Renal cortical epithelial cell (primary cell): ENCODE measurements at places on chromosomes 4 and X.

- no peak for DNase-seq
Measured at GRCh38 chr4:168118116-168118655, 25.8 kb downstream of the ANXA10 start.

DNA sequence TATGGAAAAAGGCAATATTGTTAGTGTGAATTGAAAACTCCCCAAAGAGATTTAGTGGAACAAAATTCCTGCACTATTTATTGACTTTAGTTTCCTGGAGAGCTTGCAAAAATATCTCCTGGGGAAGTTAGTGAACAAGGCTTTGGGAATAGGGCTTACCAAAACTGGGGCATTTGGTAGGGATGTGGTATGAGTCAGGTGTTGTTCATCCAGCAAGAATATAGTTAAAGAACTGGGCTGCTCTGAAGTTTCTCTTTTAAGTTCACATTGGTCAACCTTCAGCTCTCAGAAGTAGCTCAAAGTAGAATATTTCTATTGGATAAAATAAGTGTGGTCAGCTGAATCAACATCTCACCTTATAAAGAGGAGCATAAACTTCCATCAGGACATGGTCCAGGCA lies 185.0 kb downstream of the CPE start:
- peak; percentile 77 for DNase-seq

DNA sequence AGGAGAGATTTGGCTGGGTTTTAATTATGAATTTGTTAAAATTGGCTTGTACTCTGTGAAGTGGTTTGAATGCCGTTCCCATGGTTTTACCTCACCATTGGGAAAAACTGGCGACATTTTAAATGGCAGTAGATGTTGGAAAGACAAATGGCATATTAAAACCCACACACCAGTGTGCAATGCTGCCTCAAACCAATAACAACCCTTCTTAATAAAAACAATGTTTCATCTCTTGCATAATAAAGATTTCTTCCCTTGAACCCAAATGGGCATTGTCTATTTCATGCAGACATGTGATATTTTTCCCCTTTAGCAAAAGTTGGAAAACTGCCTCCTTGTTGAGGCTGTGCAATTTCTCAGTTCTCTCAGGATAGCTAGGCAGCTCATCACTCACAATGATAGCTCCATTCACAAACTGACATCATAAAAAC lies 33.7 kb downstream of the GABRB1 start:
- DNase-seq = no peak

DNA sequence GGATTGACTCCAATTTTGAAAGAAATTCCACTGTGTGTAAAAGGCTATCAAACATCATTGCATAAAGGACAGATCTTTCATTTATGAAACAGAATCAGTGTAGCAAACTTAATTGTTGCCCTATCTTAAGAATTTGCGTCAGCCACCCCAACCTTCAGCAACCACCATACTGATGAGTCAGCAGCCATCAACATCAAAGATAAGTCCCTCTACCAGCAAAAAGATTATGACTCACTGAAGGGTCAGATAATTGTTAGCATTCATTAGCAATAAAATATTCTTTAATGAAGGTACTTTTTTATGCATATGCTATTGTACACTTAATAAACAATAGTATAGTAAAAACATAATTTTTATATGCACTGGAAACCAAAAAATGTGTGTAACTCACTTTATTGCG lies 15.8 kb upstream of the GRSF1 start:
- no peak for DNase-seq

GRCh38 chrX:150846130-150846529 lies 52.3 kb downstream of the CD99L2 start:
- DNase-seq = no peak

GRCh38 chr4:108013327-108013726 lies 23.6 kb downstream of the HADH start:
- DNase-seq = no peak

DNA sequence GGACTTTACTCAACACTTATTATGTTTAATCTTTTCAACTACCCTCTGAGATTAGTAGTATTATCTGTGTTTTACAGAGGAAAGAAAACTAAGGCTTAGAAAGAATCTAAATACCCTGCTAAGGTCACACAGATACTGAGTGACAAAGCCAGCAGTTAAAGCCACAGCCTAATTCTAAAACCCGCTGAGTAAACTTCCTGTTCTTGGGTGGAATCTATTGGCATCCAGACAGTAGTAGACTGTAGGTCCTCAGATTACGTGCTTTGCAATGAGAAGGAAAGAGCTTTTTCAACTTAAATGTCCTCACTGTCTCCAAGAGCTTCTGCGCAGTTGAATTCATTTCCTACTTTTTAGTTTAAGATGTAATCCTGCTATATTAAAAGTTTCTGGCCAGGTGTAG lies 126.0 kb downstream of the TENM3 start:
- no peak for DNase-seq

DNA sequence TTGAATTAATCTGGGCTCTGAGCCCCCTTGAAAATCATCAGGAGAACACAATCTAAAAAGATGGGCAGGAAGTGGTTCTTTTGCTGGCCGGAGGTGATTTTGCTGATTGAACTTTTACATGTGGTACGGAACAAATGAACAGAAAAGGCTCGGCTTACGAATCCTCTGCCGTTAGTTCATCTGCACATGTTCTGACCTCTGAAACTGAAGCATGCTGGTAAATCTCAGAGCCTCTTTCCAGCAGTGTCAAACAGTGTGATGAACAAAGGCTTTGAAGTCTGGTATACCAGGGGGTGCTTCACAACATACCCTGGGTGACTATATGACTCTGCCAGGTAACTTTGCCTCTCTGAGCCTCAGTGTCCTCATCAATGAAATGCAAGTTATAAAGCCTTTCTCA lies 194.2 kb upstream of the C1QTNF7 start:
- DNase-seq = no peak

DNA sequence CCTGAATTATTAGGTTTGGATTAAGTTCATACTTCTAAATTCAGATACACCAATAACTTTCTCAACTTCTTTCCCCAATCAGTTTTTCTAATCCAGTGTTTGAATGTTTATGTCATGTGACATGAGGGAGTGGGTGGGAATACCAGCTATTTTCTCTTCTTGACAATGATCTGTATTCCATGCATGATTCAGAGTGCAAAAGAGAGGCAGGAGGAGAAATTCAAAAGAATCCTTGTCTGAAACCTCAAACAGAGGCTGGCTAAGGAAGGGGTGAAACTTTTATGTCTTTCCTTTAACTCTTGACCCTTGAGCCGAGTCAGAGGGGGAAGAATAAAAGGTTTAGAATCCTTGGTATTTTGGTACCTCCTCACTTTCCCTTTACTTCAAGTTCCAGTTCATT lies 544.7 kb downstream of the SPRY1 start:
- DNase-seq = peak; percentile 49

- no peak for DNase-seq
Measured at GRCh38 chrX:38669428-38669827, 108.1 kb downstream of the TSPAN7 start.

GRCh38 chr4:99028187-99028586 lies 32.7 kb downstream of the METAP1 start:
- peak; percentile 83 for DNase-seq

- DNase-seq = peak; percentile 27
Measured at GRCh38 chr4:105965183-105965800, 70.0 kb downstream of the NPNT start.

DNA sequence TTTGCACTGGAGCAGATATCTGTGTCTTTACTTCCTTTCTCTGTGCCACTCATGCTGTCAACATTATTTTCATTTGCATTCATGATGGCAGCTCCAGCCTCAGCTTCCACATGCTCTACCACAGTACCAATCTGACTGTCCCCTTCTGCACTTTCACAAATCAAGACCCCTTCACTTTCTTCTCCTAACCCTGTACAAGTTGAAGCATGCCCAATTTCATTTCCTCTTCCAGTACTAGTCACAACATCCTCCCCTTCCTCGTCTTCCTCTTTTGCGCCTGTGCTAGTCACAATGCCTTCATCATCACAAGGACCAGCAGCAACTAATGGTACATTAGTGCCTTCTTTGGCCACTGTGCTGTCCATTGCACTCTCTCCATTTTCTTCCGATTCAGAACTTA lies 26.5 kb downstream of the BOD1L1 start:
- no peak for DNase-seq

GRCh38 chr4:98222306-98222705 lies 38.9 kb upstream of the RAP1GDS1 start:
- no peak for DNase-seq

DNA sequence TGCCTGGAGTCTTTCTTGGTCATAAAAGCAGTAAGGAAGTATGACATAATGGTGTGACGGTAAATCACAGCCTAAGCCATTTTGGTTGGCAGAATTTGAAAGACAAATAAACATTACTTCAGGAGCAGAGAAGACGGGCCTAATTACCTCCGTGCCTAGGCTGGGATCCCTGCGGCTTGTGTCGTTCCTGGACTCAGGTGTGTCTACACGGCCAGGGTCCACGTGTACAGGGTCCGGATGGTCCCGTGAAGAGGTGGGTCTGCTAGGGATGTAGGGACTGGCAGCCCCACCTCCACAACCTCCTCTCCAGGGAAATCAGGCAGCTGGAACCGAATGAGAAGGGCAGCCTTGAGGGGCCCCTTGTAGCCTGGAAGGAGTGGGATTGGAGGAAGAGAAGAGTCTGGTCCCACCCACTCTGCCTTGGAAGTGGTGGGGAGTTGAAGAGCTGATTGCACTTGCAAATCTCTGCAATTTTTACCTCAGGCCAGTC lies 55.4 kb upstream of the PLAC1 start:
- DNase-seq = no peak

DNA sequence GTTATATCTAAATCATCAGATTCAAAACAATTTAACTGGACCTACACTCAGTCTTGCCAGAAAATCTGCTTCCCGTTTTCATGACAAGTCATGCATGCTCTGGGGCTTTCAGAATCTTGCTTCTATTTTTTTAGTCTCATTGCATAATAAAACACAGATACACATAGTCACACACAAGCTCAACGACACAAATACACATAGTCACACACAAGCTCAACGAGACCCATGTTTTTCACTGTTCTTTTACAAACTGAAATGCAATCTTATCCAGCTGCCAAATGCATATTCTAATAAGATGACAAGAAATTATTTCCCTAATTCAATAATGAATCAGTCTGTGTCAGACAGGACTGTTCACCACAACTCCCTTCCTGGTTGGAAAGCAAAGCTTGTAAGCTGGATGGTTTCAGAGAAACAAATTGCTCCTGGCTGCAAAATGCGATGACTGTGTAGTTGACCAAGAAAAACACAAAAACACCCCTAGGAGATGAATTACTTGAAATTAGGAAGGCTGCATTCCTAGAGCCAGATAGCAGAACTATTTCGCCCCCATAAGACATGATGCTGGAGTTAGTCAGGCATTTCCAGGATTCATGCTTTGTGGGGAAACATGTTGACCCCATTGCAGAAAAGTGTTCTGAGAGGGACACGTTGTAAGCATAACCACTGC lies 208.7 kb downstream of the CHIC2 start:
- peak; percentile 82 for DNase-seq

DNA sequence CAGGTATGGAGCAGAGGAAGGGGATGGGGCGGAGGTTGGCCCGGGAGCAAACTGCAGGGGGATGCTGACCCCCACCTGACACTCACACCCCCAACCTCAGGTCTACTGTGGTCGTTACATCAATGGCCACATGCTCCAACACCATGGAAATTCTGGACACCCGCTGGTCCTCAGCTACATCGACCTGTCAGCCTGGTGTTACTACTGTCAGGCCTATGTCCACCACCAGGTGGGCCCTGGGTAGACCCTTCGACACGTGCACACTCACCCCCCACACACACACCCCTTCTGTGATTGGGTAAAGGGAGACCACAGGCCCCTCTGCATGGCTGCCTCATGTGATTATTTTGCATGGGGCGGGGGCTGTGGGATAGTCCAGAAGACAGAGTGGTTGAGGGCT lies 2.2 kb upstream of the ERAS start:
- DNase-seq = no peak

- no peak for DNase-seq
Measured at GRCh38 chr4:146398896-146399445, 122.8 kb downstream of the SLC10A7 start.

DNA sequence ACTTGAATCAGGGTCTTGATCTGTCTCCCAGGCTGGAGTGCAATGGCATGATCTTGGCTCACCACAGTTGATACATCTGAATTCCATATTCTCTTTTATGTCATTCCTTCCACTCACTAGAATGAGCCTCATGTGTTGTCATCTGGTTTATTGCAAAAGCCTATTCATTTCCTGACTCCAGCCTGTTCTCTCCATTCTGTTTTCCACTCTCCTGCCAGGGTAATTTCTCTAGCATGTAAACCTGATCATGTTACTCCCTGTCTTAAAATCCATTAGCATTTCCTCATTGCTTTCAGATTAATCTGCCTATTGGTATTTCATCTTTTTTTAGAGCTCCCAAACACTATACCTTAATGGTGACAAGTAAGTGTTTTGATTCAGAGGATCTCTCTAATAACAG lies 4.3 kb upstream of the DDX60L start:
- DNase-seq = peak; percentile 63

- DNase-seq = peak; percentile 16
Measured at GRCh38 chrX:136954930-136955329, 74.4 kb upstream of the RBMX start.

DNA sequence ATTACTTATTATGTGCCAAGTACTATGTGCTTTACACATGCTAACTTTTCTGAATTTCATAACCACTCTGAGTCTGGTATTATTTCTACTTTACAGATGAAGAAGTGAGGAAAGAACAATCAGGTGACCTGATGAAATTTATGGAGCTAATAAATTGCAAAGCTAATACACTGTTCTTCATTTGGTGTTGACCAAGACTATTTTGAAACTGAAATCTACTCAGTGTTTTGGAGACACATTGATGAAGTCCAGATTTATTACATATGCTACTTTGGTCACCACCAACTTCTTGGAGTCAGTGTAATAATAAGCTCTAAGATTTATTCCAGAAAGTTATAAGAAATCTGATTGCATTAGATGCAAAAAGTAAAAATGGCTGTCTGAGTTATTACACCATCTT lies 637.9 kb downstream of the FAT4 start:
- DNase-seq = no peak

GRCh38 chrX:115562480-115562847 lies 1.5 kb downstream of the PLS3 start:
- DNase-seq = no peak

GRCh38 chrX:56813318-56813837 lies 84.3 kb downstream of the NBDY start:
- peak; percentile 9 for DNase-seq

DNA sequence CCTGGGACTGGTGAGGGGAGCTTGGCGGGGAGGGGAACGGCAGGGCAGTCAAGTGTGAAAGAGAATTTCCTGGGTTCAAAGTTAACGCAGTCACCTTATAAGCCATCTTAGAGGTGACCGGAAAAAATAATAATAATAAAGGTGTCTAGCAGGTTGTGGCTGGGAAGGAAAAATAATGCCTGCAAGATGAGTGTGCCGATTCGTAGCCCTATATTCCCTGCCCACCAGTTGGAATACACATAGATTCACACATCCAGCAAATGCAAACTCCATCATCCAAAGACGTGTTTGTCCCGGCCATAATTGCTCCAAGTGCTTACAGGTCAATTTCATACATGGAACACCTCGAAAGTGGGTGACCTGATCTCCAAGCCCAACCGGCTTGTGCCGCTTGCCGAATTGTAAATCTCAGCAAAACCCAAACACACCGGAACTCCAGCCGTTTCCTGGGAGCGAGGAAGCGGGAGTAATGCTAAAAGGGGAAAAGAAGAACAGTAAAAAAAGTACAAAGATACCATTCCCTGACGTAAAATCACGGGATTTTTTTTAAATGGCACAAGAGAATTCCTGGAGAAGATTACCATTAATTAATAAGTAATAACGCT lies 1.3 kb upstream of the FAT1 start:
- peak; percentile 41 for DNase-seq

GRCh38 chr4:476501-476900 lies 22.5 kb downstream of the ZNF721 start:
- peak; percentile 64 for DNase-seq
